ENCODE measurements at places on chromosomes 5 and 9.
A peak's percentile ranks its signal among the peaks of the same experiment; 100 is the strongest.

- DNase-seq: peak; percentile 30
These were observed 555.3 kb upstream of the ARRDC3 start for GRCh38 chr5:91938441-91938840.

GRCh38 chr9:109064963-109065702, 51.8 kb upstream of the CTNNAL1 start:
- DNase-seq: no peak

GRCh38 chr9:12274577-12274976, 418.6 kb upstream of the TYRP1 start:
- DNase-seq: peak; percentile 36

DNA sequence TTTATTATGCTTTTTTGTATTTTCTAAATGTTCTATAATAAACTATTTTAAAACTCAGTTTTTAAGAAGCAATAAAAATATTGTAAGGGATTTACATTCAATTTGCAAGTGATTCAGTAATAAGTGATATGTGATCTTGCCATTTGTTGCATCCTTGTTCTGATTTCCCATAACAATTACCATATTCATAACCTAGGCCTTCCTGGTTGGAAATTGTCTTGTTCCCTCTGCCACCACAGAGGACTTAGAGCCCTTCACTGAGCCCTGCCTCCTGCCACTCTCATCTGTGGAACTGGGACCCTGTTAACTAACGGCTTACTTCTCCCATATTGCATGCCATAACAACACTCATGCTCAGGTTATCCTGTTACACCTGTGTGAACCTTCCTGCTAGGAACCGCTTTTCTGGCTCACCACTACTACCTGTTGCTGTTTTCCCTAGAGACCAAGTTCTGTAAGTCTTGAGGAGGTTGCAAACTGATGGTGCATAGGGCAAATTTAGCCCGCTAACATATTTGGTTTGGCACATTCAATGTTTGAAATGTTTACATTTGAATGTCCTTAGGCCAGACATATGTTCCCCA, 32.9 kb upstream of the DTWD2 start:
- DNase-seq: no peak

- no peak for DNase-seq
These were observed 659.8 kb downstream of the IRX1 start for GRCh38 chr5:4255441-4255840.

GRCh38 chr9:131856105-131856504, 116.2 kb upstream of the RAPGEF1 start:
- no peak for DNase-seq

GRCh38 chr5:40754381-40755092, 1.2 kb downstream of the TTC33 start:
- peak; percentile 58 for DNase-seq

DNA sequence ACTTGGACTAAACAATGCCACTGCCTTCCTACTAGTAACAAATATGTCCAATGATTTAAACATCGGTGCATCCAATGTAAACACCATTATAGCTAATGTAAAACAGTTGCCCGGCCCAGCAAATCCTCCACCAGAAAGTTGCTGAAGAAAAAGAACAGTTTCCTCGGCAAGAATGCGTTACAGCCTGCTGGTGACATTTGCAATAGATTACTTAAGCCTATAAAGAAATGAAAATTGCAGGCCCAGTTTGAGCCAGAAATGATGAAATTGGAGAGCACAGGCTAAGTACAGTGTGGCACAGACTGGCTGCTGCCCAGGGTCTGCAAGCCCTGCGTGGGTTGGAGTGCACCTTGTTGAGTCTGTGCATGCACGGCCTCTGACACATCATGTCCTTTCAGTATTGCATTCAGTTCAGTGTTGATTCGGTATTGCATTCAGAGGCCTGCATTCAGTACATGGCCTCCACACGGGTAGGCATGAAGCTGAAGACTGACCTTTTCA, 406.0 kb upstream of the KLF4 start:
- peak; percentile 41 for DNase-seq

- DNase-seq: peak; percentile 90
These were observed 67.8 kb downstream of the PTCD2 start for GRCh38 chr5:72387985-72388384.

DNA sequence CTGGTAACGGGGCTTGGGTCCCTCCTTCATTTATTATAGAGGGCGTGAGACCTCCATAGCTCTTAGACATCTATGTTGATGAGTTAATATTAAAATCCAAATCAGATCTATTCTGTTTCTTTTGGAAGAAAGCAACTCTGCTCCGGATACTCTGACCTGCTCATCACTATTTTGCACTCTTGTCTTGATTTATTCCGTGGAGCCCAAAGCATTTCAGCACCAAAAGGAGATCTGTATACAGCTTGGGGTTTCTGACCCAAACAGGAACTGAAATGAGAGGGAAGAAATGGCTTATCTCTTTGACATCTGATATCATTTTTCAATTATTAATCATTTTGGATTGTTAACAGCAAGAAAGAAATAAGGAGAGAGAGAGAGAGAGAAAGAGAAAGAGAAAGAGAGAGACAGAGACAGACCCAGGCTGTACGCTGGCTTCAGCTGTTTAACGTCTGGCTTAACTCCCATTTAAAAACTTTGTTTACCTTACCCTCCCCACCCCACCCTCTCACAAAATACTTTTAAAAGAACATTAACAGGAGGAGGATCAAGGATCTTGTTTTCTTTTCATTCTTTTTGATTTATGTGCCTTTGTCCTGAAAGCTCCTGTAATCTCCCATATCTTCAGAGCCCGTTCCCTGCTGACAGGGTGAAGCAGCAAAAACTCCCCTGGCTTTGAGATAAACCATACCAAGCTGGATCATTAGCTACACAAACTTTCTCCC, 231.4 kb upstream of the TUT7 start:
- no peak for DNase-seq

GRCh38 chr9:91039125-91039834, 237.7 kb downstream of the SYK start:
- DNase-seq: no peak

DNA sequence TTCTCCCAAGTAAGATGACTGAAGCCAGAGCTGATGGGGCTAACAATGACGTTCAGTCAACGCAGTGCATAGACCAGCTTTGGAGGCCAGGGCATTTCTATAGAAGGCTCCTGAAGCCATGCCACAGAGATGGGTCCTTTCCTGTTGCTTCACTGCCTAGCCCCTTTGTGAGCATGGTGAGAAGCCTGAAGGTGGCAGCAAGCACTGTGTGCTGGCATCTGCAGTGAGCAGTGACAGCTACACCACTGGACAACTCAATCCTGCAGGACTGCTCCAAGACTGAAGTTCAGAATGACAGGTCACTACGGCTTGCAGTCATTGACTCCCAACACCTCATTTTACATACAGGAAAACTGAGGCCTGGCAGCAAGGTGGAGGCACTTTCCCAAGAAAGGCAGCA, 229.0 kb downstream of the TSSK1B start:
- no peak for DNase-seq

- DNase-seq: no peak
These were observed 40.8 kb downstream of the RHOBTB3 start for GRCh38 chr5:95771892-95772291.

DNA sequence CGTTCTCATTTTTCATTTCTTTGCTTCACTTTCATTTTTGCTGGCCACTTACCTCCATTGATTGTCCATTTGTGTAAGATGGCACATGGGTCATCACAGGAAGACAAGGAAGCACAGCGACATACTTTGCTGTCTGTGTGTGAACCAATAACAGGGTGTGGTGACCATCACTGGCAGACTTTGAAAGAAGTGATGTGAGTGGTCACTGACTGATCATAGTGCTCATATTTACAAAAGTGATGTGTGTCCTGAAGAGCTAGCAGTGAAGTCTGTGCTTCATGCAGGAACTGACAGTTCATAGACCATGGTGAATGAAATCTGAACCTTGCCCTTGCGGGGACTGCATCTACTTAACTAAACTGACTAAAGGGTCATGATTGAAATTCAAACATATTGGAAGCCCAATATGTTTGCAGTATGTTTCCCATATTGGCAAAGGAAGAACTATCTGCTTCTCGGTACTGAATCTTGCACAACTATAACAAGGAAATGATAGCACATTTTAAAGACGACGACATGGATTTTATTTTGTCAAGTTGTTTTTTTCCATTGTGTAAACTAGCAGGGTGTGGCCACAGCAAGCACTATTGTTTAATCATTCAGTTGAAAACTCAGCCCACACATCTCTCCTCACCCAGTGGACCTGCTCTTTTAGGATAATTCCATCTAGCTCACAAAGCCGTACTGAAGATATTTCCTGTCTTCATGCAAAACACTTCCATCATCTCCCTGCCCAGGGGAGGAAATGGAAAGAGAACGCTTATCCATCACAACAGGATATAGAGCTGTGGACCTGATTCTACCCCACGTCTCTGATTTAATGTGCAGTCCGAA, 232.0 kb upstream of the ANKRD55 start:
- DNase-seq: peak; percentile 79

- DNase-seq: peak; percentile 93
These were observed 86.7 kb downstream of the SLC1A3 start for GRCh38 chr5:36692791-36693763.

DNA sequence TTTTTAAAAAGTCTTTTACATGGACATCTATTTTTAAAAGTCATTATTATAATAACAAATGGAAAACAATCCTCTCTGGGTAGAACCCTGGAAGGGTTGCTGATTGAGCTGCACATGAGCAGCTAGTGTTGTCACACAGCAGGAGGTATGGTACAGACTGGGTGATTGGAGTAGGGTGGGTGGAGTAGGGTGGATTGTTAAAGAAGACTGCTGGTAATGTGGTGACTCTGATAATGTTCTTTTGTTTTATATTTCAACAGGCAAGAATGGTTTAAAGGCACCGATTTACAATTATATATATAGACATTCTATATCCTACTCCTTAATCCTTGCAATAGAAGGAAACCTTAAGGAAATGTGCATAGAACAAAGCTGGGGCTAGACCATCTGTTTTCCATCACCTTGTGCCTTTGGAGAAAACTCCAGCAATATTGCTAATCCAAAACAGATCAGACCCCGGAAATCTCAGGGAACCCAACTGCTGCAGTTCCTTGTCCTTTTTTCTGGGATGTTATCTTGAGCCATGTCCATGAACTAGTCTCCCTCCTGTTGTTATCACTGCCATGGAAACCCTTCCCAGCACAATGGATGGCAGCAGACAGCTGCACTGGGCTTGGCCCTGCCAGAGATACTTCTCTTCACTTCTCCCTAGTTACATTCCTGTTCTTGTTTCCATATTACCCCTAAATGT, 129.7 kb downstream of the YIPF5 start:
- DNase-seq: peak; percentile 75

GRCh38 chr5:137679910-137680309, 56.0 kb downstream of the KLHL3 start:
- peak; percentile 43 for DNase-seq

DNA sequence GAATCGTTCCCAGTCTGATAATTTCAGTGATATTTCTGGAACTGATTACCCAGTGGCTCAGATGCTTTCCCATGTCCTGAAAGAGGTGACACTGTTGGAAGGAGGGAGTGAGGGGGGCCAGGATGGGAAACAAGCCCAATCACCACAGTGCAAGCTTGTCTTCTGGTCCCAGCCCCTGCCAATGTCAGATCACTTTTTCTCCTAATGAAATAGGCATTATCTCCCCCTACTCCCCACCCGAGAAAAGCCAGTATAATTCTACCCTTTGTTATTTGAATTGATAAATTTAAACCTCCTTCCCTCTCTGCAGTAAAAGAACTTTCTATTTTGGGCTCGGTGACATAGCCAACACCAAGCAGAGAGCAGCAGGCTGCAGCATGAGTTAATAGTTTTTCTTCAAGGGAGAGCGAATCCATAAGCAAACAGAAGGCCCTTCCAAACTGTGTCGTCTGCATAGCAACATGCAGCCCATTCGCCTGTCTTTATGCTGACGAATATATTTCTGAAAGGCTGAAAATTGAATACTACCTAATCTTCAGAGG, 14.6 kb upstream of the PPP2CA start:
- DNase-seq: peak; percentile 96

GRCh38 chr5:17315710-17316221, 98.3 kb downstream of the BASP1 start:
- no peak for DNase-seq

GRCh38 chr5:83124593-83124992, 47.2 kb downstream of the XRCC4 start:
- no peak for DNase-seq

- DNase-seq: no peak
These were observed 5.9 kb downstream of the TNFSF15 start for GRCh38 chr9:114799925-114800324.

- no peak for DNase-seq
These were observed 15.8 kb upstream of the NIPAL4 start for GRCh38 chr5:157444224-157444623.

DNA sequence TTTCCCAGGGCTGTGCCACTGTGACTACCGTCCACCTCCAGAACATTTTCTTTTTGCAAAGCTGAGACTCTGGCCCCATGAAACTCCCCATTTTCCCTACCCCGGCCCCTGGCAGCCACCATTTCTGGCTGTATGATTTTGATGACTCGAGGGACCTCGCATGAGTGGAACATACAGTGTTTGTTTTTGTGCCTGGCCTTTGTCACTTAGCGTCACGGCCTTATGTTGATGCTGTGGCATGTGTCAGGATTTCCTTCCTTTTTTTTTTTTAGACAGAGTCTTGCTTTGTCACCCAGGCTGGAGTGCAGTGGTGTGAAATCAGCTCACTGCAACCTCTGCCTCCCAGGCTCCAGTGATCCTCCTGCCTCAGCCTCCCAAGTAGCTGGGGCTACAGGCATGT, 42.7 kb downstream of the ASS1 start:
- no peak for DNase-seq

DNA sequence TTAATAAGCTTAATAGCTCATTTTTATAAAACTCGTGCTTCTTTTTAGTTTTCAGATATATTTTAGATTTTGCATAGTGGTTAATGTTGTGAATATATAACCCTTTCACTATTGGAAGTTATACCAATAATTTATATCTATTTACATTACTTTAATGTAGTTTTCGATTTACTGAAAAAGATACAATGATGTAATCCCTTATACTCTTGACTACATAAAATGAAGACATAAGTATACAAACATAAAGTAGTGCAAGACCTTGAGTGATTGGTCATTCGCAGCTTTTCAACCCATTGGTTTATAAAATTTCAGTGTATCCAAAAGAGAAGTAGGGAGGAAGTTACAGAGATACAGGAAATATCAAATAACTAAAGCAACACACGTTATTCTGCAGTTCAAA, 84.3 kb upstream of the GRHPR start:
- no peak for DNase-seq

DNA sequence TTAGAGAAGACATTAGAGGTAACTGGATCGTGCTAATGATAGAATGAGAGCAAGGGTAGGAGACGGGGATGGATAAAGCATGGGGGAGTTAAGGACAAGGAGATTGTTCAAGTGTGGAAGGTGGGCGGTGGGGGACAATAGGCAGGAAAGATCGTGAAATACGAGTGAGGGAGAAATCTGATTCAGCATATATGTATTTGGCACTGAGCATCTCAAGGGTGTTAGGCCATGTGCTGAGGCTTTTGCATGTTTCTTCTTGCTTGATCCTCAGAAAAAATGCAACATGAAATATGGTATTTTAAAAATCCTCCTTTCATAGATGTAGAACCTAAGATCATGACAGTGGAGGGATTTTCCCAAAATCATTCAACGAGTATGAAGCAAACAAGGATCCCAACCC, 240.5 kb downstream of the PAPPA start:
- DNase-seq: no peak
